ENCODE measurements at places on chromosomes 12 and 14.

- no peak for DNase-seq
Measured at GRCh38 chr12:79634957-79635471, 55.8 kb downstream of the PAWR start.

DNA sequence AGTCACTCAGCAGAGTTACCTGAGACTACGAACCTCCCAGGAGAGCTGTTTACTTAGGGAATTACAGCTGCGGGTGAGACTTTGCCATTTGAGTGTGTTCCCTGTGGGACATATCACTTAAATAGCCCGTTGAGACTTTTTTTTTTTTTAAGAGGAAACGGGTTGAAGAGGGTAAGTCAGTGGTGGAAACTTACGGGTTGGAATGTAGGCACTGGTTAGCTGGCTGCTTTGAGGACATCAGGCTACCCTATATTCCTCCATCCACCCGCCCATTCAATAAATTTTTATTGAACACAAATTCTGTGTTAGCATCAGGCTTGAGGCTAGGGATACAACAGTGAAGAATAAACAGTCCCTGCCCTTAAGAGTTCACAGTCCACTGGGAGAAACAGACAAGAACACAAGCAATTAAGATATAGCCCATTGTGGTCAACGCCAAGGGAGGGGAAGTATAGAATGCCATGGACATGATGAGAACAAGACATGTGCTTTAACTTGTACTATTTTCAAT, 88.1 kb upstream of the CPSF6 start:
- no peak for DNase-seq

- DNase-seq, result no peak
Measured at GRCh38 chr14:29648045-29648444, 279.6 kb downstream of the PRKD1 start.

DNA sequence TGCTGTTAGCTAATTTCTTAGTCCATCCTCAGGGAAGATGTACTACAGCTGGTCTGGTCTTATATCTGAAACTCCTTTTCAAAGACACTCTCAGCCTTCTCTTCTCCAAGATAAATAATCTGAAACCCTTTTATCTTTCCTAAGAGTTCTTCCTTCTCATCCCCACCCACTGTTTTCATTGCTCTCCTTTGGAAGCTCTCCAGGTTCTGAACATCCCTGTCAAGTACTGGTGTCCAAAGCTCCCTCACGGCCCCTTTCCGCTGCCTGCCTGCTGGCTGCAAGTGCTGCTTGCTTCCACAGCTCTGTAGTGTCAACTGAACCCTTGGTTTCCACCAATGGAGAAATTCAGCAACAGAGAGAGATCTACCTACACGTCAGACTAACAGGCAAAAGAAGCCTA, 6.6 kb upstream of the SLC6A13 start:
- no peak for DNase-seq

GRCh38 chr14:45194964-45195363, 58.0 kb downstream of the MIS18BP1 start:
- no peak for DNase-seq

- no peak for DNase-seq
Measured at GRCh38 chr12:32533971-32534590, 134.7 kb downstream of the FGD4 start.

GRCh38 chr12:104577581-104577981, 120.8 kb downstream of the CHST11 start:
- DNase-seq, result no peak

DNA sequence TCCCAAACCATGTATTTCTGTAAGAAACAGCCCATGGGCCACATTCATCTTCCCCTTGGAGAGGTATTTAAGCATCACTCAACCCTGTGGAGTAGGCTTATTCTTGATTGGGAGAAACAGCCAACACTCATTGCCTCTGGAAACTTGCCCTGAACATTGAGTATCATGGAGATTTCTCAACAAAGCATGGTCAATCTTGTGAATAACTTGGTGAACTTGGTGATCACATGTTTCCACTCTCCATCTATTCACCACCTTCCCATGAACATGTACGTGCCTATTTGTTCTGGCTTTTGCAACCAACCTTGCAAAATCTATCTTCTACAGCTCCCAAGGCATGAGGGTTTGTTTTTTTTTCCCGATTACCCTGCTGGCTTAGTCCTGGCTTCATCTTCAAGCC, 163.2 kb downstream of the PAH start:
- no peak for DNase-seq

DNA sequence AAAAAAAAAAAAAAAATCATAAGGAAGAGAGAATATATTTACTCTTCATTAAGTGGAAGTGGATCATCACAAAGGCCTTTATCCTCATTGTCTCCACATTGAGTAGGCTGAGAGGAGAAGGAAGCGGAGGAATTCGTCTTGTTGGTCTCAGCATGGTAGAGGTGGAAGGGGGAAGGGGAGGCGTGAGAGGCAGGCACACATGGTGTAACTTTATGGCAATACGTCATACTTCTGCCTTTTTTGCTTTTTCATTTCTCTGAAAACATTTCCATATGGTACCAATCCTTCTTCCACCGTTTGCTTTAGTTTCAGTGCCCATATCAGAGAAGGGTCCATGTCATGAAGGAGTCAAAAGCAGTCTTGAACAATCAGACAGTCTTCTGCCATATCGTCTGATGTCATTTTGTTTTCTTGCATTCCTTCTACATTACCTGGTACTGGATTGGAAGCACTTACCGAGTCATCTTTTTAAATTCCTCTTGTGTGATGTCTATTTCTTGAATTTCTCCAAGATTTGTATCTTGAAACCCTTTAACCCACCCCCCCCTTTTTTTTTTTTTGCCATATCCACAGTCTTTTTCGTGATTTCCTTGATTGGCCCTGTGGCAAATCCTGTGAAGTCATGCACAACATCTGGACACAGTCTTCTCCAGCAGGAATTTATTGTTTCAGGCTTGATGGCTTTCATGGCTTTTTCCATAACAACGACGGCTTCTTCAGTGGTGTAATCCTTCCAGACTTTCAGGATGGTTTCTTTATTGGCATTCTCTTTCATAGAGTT, 8.9 kb downstream of the FUT8 start:
- DNase-seq, result no peak

DNA sequence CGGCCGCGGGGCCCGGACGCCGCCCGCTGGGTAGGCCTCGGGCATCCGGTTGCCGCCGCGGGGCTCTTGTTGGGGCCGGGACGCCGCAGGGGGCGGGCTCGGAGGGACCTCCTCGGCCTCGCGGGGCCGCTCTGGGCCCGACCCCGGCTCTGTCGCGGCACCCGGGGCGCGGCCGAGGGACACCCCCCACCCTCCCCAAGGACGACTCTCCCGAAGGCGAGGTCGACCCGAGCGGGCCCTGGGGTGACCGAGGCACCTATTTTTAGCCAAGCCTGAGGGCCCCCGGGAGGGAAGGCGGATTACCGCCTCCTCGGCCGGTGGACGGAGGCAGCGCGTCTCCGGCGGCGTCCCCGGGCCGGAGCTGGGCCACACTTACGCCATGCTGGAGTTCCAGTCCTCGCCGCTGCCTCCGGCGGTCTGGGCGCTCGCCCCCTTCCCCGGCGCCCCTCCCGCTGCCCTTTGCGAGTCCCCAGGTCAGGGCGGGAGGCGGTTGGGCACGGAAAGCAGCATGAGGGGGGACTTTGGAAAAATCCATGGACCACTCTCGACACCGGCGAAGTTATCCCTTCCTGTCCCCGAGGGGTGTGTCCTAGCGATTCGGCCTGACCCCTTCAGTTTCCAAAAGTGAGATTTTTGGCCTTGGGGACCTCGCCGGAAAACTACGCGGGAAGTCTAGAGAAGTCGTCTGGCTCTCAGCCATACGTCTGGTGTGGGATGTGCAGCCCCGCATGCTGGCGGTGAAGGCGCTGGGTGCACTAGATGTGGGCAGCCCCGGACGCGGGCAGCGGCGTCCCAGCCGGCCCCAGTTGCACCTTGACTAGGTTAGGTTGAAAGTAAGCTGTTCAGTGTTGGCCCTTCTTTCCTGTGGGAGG, 699 bp downstream of the KTN1 start:
- peak; percentile 85 for DNase-seq

GRCh38 chr14:92542766-92543554, 29.4 kb downstream of the RIN3 start:
- DNase-seq, result no peak

GRCh38 chr14:71482671-71483070, 449.6 kb upstream of the RGS6 start:
- no peak for DNase-seq

- DNase-seq, result no peak
Measured at GRCh38 chr12:123475246-123475703, 17.3 kb downstream of the SNRNP35 start.

DNA sequence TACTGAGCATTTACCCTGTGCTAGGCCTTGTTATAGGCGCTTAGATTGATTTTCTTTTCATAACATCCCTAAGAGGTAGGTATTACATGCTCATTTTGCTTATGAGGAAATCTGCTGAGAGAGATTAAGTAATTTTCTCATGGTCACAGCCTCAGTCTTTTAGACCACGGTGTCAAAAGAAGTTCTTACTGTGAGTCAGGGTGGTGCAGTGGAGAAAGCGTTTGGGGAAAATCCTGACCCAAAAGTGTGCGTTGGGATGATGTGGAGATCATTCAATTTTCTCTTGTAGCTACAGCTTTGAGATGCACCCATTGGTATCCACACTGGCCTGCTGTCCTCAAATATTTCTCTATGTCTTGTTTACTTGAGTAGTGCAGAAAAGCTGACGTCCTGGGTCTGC, 8.2 kb downstream of the ANG start:
- no peak for DNase-seq

- DNase-seq, result no peak
Measured at GRCh38 chr14:106831322-106831720, 1304.9 kb downstream of the TMEM121 start.

GRCh38 chr14:67192366-67192765, 3.1 kb downstream of the GARIN2 start:
- DNase-seq, result no peak

DNA sequence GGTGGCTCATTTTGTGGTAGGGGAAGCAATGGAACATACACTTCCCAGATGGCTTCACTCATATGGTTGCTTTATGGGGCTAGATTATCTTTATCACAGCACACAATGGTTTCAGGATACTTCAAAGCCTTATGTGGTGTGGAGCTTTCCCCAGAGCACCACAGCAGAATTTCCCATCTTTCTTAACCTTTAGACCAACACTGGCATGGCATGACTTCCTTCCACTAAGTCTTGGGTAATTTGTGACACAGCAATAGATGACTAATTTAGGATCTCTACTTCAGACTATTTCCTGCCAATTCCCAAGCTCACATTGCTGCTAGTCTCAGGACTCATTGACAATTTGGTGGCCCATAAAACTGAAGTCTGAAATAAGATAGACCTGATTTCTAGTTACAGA, 36.9 kb upstream of the DCN start:
- DNase-seq, result no peak

GRCh38 chr12:49673446-49674317, 33.5 kb downstream of the FMNL3 start:
- DNase-seq, result peak; percentile 97

- DNase-seq, result no peak
Measured at GRCh38 chr14:22472935-22473854, 115.8 kb downstream of the DAD1 start.

DNA sequence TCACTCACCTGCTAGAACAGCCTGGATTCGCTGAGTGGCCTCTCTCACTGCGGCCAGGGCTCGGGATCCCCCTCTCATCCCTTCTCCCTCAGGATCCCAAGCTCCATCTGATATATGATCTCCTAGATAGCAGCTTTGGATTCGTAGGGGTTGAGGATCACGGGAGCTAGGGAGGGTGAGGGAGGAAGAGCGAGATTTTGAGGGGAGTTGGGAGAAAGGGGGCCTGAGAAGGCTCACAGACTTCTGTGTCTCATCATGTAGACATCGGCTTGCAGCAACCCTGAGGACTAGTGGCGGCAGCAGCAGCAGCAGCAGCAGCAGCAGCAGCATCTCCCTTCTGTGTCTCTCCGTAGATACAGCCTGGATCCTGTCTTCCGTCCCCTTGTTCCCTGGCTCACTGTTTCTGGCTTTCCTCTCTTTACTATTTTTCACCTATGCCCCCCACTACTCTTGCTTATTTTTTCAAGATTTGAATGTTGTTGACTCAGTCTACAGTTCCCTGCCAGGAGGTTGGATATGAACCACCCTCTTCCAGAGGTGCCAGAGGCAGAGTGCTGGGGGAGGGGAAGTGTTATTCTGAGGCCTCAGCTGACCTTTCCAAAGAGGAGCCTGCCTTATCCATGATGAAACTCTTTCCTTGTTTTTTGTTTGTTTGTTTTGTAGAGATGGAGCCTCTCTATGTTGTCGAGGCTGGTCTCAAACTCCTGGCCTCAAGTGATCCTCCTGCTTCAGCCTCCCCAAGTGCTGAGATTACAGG, at the start of gene CIROP:
TSS of gene CIROP (minus strand) at position 399 of the 757 bp plus-strand sequence. CDS start at position 330, 69 bp downstream.
- DNase-seq, result no peak

GRCh38 chr12:84802161-84802560, 110.4 kb downstream of the SLC6A15 start:
- DNase-seq, result no peak

DNA sequence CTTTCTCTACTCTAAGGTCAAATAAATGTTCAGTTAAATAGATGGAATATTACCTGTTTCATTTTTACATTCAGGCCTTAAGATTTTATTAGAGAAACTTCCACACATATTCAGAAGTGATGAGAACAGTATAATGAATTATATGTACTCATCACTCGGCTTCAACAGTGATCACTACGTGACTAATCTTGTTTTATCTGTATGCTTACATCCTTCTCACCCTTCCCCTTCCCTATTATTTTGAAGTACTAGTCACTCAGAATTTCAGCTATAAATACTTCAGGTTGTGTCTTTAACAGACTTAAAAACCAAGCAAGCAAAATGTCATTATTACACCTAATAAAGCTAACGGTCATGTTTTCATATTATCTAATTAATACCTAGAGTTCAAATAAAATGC, 34.9 kb downstream of the ETV6 start:
- no peak for DNase-seq

DNA sequence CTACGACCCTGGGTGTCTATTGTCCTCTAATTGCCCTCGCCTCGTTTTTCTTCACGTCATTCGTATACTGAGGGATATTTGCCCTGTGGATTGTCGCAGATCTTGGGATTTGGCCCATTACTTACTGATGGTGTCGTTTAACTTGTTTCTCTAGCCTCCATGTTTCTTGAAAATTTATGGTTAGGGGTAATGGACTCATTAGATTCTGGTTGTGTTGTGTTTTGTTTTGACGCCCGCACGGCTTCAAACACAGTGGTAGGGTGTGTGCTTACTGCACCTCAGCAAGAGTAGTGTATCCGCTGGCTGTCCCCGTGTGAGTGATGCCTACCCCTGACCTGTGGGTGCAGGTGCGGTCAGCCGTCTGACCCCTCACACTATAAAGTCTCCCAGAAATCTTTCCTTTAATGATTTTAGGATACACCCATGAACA, 874 bp upstream of the RNU6-8 start:
- DNase-seq, result no peak
